ENCODE measurements at places on chromosomes 3 and 15. TPM values are rescaled to one million over a fixed set of nuclear protein-coding genes. Genes with fewer than 3 reads are reported as not detected.
A peak's percentile ranks its signal among the peaks of the same experiment; 100 is the strongest.

Gene APOD
- total RNA-seq, result 9.3 TPM

Gene AADAC
- not detected for total RNA-seq

Gene MUC4
- 0.26 TPM for total RNA-seq

Gene MKRN3
- 1.4 TPM for total RNA-seq

Gene RAB6B
- total RNA-seq, result 1.3 TPM

- DNase-seq, result no peak
- H3K4me1 ChIP-seq, result no peaks in the 10 kb centered on the region
- H3K36me3 ChIP-seq, result no peaks in the 10 kb centered on the region
- H3K4me3 ChIP-seq, result no peak overlapping the region
- H3K27me3 ChIP-seq, result peaks cover 14% of the 10 kb centered on the region
Measured at GRCh38 chr15:94524565-94524964, 293.2 kb downstream of the MCTP2 start.

DNA sequence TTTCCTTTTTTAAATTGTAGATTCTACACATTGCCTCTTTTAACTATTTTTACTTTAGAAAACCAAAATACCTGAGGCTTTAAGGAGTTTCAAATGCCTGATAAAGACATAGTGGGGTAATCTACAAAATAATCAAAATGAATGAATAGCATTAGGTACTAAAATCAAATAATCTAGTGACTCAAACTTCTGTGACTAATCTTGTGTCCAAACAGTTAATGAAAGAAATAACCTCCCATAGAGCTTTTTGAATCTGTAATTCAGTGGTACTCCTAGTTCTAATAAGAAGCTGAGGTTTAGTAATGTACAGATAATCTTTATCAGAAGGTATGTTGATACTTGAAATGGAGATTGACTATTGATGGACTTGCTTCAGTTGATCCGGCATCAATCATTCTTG is 53.0 kb downstream of the DTWD1 start:
- no peaks in the 10 kb centered on the region for H3K36me3 ChIP-seq
- H3K27ac ChIP-seq, result no peak overlapping the region
- peaks cover 48% of the 10 kb centered on the region for H3K27me3 ChIP-seq

- H3K4me3 ChIP-seq, result no peak overlapping the region
- no peak for DNase-seq
- H3K4me1 ChIP-seq, result no peaks in the 10 kb centered on the region
- no peak overlapping the region for H3K27ac ChIP-seq
- no peaks in the 10 kb centered on the region for H3K36me3 ChIP-seq
Measured at GRCh38 chr15:81407176-81407575, 33.2 kb upstream of the TMC3 start.

- DNase-seq, result no peak
- H3K36me3 ChIP-seq, result no peaks in the 10 kb centered on the region
- H3K4me1 ChIP-seq, result peaks cover 10% of the 10 kb centered on the region
- no peak overlapping the region for H3K27ac ChIP-seq
- no peaks in the 10 kb centered on the region for H3K27me3 ChIP-seq
- no peak overlapping the region for H3K4me3 ChIP-seq
Measured at GRCh38 chr3:55963601-55964000, 476.5 kb upstream of the WNT5A start.

DNA sequence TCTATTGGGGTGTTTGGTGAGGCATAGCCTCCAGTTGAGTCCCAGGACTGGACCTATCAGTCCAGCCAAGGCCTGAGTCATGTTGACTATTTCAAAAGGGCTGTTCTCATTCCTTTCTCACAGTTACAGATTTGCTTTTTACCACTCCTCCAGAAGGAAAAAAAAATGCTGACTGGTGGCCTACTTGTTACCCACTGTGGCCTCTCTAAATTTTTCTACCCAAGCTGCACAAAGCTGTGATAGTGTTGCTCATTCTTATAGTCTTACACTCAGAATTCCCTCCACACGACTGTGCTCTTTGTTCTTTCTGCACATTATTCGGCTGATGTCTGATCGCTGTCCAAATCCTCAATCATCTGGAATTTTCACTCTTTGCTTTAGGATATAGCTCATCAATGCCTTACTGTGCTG is 1142.2 kb downstream of the IGSF11 start:
- no peaks in the 10 kb centered on the region for H3K36me3 ChIP-seq
- no peak overlapping the region for H3K27ac ChIP-seq
- no peak overlapping the region for H3K4me3 ChIP-seq
- H3K27me3 ChIP-seq, result no peaks in the 10 kb centered on the region

GRCh38 chr3:14775563-14775962 is 43.2 kb upstream of the FGD5 start:
- DNase-seq, result peak; percentile 14
- H3K36me3 ChIP-seq, result no peaks in the 10 kb centered on the region
- no peak overlapping the region for H3K4me3 ChIP-seq
- peaks cover 16% of the 10 kb centered on the region for H3K27me3 ChIP-seq

GRCh38 chr15:72315706-72316370 is 4.1 kb downstream of the CELF6 start:
- peaks cover 28% of the 10 kb centered on the region for H3K27me3 ChIP-seq
- H3K27ac ChIP-seq, result no peak overlapping the region
- H3K36me3 ChIP-seq, result no peaks in the 10 kb centered on the region
- peaks cover 10% of the 10 kb centered on the region for H3K4me1 ChIP-seq
- no peak overlapping the region for H3K4me3 ChIP-seq

DNA sequence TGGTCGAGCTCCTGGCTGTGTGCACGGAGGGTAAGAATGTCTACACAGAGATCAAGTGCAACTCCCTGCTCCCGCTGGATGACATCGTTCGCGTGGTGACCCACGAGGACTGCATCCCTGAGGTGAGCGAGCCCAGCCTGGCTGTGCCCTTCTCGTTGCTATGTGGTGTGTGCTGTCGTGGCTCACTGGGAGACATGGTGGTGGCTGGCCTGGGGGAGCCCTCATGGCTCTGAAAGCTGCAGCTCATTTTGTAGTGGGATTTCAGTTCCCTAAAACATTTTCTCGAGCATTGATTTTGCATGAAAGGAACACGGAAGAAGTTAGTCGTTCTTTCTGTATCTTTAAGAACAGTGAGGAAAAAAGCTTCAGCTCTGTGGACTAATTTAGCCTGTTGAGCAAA is 200.5 kb downstream of the ITPR1 start:
- H3K27ac ChIP-seq, result no peak overlapping the region
- H3K27me3 ChIP-seq, result no peaks in the 10 kb centered on the region
- H3K36me3 ChIP-seq, result peaks cover 44% of the 10 kb centered on the region
- peaks cover 7% of the 10 kb centered on the region for H3K4me1 ChIP-seq
- H3K4me3 ChIP-seq, result no peak overlapping the region

DNA sequence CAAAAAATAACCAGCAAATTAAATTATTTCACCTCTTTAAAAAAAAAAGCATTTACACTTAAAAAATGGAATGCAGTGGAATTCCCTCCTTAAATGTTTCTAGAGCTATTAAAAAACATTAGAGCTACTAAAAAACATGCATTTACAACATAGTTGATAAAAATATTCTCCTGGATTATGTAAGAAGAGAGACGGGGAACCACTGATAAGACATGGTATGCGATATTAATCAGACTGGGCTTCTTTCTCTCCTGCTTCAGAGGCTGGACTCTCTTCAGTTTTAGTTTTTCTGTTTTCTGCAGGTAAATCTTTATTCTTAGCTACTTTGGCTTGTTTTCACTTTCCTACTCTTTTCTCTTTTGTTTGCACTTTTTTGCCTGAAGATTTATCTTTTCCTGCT is 40.4 kb upstream of the WDR49 start:
- no peaks in the 10 kb centered on the region for H3K27me3 ChIP-seq
- no peak for DNase-seq
- no peak overlapping the region for H3K4me3 ChIP-seq
- H3K36me3 ChIP-seq, result peaks cover 35% of the 10 kb centered on the region
- H3K27ac ChIP-seq, result no peak overlapping the region
- peaks cover 32% of the 10 kb centered on the region for H3K4me1 ChIP-seq

GRCh38 chr3:32616267-32616962 is 45.8 kb upstream of the DYNC1LI1 start:
- H3K36me3 ChIP-seq, result no peaks in the 10 kb centered on the region
- no peaks in the 10 kb centered on the region for H3K4me1 ChIP-seq
- no peak overlapping the region for H3K27ac ChIP-seq
- no peak overlapping the region for H3K4me3 ChIP-seq
- no peak for DNase-seq

GRCh38 chr3:139640456-139640855 is 37.3 kb downstream of the NMNAT3 start:
- no peaks in the 10 kb centered on the region for H3K36me3 ChIP-seq
- no peak overlapping the region for H3K4me3 ChIP-seq
- H3K27ac ChIP-seq, result no peak overlapping the region

- no peaks in the 10 kb centered on the region for H3K4me1 ChIP-seq
Measured at GRCh38 chr3:70075101-70075500, 75.6 kb downstream of the SAMMSON start.

- no peak for DNase-seq
- H3K27ac ChIP-seq, result no peak overlapping the region
- peaks cover 38% of the 10 kb centered on the region for H3K36me3 ChIP-seq
- H3K27me3 ChIP-seq, result no peaks in the 10 kb centered on the region
Measured at GRCh38 chr3:136166507-136166906, 29.6 kb downstream of the MSL2 start.

GRCh38 chr3:19822805-19823204 is 111.2 kb downstream of the EFHB start:
- DNase-seq, result no peak
- H3K4me3 ChIP-seq, result no peak overlapping the region
- no peaks in the 10 kb centered on the region for H3K36me3 ChIP-seq
- H3K4me1 ChIP-seq, result no peaks in the 10 kb centered on the region

DNA sequence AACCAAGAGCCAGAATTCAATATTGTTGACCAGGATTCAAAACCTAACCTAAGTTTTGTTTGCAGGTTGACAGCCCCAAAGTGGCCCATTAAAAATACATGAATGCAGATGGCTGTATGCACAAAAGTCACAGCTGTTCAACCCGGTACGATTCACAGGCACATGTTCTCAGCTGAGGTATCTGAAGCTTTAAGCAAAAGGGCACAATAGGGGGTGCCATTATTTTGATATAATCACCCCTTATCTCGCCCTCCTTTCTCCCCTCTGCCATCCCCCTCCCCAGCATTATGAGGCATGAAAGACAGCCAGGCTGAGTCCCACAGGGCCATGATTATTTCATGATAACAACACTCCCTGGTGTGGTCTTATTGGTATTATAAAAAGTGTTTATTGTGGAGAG is 264.9 kb downstream of the EBLN2 start:
- H3K27me3 ChIP-seq, result no peaks in the 10 kb centered on the region
- H3K4me1 ChIP-seq, result no peaks in the 10 kb centered on the region
- H3K27ac ChIP-seq, result no peak overlapping the region
- H3K4me3 ChIP-seq, result no peak overlapping the region

DNA sequence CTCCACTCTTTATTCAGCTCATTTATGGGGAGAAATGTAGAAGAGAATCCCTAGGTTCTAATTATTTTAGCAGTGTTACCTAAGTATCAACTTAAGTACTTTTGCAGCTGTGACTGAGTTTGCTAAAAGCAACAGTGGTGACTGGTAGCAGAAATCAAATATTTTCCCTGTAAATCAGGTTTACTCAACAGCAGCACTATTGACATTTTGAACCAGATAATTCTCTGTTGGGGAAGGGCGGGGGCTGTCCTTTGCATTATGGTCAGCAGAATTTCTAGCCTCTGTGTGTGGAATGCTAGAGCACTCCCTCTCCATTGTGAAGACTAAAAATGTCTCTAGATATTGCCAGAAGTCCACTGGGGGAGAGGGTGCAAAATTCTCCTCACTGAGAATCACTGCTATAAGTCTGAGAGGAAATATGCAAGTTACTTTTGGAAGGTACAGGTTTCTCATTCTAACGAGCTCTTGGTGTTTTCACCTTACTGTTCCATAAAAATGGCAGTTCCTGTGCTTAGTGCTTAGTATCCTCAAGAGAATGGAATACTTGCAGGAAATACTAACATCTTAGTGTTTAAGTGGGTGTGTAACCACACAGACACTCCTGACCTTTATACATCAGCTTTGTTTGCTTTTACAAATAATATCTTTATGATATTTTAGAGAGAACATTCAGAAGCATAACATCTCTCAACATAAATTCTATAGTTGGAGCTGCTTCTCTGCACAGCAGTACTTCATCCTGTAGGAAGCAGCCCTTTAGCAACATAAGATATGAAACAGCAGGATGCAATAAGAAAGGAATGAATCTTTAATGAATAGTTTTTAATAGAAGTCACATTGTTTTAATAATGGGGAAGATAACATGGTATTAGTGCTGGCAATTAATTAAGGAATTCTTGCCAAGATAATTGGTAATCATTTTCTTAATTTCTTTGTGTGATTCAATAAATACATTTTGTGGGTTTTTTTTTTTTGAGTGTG is 246.5 kb upstream of the GOLIM4 start:
- no peaks in the 10 kb centered on the region for H3K27me3 ChIP-seq
- no peak overlapping the region for H3K4me3 ChIP-seq
- no peaks in the 10 kb centered on the region for H3K36me3 ChIP-seq
- DNase-seq, result no peak
- H3K27ac ChIP-seq, result no peak overlapping the region
- no peaks in the 10 kb centered on the region for H3K4me1 ChIP-seq

GRCh38 chr3:38648024-38648658 is 1.3 kb downstream of the SCN5A start:
- H3K27me3 ChIP-seq, result peaks cover 12% of the 10 kb centered on the region
- H3K36me3 ChIP-seq, result no peaks in the 10 kb centered on the region
- H3K27ac ChIP-seq, result no peak overlapping the region
- peaks cover 8% of the 10 kb centered on the region for H3K4me1 ChIP-seq

- peaks cover 2% of the 10 kb centered on the region for H3K36me3 ChIP-seq
- peaks cover 21% of the 10 kb centered on the region for H3K27me3 ChIP-seq
- no peak for DNase-seq
- peaks cover 15% of the 10 kb centered on the region for H3K4me1 ChIP-seq
- no peak overlapping the region for H3K27ac ChIP-seq
Measured at GRCh38 chr15:70670680-70671079, 92.7 kb downstream of the UACA start.

- peak within 1 kb of the TSS; percentile 83 for H3K4me3 ChIP-seq
- peaks cover 2% of the 10 kb centered on the region for H3K36me3 ChIP-seq
- H3K4me1 ChIP-seq, result peaks cover 24% of the 10 kb centered on the region
- peak; percentile 71 for DNase-seq
- peak within 1 kb of the TSS; percentile 87 for H3K27ac ChIP-seq
Measured at GRCh38 chr3:119579366-119580066, at the start of gene ADPRH. ADPRH (plus strand) TSS chr3:119579492; CDS start chr3:119582170, 2,678 bp downstream.

GRCh38 chr15:89016549-89017041 is 71.7 kb upstream of the ABHD2 start:
- peaks cover 43% of the 10 kb centered on the region for H3K27me3 ChIP-seq
- no peak overlapping the region for H3K27ac ChIP-seq
- peaks cover 20% of the 10 kb centered on the region for H3K4me1 ChIP-seq
- H3K4me3 ChIP-seq, result no peak overlapping the region
- DNase-seq, result no peak
- no peaks in the 10 kb centered on the region for H3K36me3 ChIP-seq

DNA sequence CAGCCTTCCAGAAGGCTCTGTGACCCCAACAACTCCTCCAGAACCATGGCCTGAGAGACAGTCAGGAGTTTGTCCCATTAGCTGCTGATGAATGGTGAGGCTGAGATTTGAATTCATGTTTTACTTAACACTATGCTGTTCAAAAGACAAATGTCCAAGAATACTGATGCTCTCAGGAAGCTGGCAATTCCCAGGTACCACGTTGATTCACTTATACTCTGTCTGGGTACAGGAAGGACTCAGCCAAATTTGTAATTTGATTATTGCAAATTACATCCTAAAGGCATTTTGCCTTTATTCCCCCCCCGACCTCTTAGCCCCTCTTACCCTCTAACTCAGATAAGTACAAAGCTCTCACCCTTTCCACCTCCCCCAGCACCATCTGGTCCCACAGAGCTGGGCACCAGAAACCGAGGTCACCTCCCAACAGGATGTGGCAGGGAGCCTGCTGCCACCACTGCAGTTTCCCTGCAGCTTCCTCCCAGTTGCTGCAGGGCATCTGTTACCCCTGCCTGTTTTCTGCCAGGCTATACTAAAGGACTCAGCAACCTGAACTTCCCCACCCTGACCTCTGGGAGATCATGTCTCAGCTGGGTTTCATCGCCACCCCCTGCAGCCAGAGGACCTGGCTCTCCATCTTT is 33.6 kb downstream of the EAF1 start:
- no peaks in the 10 kb centered on the region for H3K27me3 ChIP-seq
- peaks cover 29% of the 10 kb centered on the region for H3K4me1 ChIP-seq
- peaks cover 4% of the 10 kb centered on the region for H3K36me3 ChIP-seq
- peak overlapping the region; percentile 21 for H3K4me3 ChIP-seq
